ENCODE measurements at places on chromosomes 16 and 17.

DNA sequence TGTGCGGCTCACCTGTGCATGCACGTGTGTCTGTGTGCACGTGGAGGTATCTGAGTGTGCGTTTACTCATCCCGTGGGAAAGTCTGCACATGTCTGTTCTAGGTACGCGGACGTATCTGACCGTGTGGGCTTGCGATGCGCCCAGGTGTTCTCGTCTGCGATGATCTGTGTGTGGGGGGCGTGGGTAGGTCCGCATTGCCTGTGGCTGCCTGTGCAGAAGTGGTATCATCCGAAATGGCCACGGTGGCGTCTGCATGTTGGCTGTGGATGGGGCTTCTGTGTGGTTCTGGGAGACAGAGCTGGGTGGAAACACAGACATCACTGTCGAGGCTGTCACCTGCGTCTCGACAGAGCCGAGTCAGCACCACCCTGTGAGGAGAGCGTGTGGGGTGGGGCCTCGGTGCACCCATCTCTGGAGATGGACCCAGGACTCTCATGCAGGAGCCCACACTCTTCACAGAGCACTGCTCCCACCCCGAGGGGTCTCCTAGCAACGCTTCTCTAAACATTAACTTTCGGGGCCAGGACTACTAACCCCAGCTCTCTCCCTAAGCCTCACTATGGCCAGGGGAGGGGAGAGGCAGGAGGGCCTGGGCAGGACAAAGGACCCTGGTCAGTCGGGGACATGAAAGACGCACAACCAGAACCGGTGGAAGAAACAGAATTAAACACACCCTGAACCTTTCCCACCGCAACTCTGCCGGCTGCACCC lies 8.4 kb downstream of the DPEP1 start:
- no peak for DNase-seq

DNA sequence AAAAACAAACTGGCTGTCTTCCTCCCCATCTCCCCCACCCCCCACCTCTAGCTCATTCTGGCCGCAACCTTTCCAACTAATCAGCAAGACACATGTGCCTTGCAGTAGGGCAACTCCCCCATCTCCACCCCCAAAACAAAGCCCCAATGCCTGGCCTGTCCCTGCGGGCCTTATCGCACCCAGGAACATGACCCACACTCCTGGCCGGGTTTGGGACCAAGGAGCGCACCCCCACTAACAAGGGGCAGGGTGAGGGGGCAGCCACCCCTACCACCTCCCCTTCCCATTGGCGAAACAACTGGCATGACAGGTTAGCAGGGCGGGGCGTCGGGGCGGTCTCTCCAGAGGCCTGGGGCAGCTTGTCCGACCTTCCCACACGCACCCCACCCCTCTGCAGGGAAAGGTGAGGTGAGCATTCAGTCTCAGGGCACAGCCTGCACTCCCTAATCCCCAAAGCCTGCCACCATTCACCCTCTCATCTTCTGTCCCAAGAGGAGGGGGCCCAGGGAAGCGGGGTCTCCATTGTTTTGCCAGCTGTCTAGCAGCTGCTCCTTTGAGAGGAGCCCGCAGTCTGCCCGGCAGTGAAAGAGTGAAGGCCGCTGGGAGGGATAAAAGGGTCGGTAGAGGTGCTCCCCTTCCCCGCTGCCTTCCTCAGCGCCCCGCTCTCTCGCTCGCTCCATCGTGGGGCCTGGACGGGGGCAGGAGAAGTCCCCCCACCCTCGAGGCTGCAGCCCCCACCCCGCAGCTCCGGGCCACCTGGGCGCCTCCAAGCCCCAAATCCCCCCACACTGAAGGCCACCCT lies 765 bp downstream of the MYO18A start:
- DNase-seq: no peak

DNA sequence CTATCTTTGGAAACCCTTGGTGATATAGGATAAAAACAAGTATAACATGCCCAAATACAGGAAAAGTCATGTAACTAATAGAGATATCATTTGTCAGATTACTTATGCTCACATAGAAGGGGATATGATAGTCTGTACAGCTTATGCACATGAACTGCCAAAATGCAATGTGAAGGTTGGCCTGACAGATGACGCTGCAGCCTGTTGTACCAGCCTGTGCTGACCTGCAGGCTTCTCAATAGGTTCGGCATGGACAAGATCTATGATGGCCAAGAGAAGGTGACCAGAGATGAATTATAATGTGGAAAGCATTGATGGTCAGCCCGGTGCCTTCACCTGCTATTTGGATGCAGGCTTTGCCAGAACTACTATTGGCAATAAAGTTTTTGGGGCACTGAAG lies 12.7 kb downstream of the WFIKKN2 start:
- DNase-seq: no peak

GRCh38 chr17:13540546-13540945 lies 61.2 kb downstream of the HS3ST3A1 start:
- no peak for DNase-seq

DNA sequence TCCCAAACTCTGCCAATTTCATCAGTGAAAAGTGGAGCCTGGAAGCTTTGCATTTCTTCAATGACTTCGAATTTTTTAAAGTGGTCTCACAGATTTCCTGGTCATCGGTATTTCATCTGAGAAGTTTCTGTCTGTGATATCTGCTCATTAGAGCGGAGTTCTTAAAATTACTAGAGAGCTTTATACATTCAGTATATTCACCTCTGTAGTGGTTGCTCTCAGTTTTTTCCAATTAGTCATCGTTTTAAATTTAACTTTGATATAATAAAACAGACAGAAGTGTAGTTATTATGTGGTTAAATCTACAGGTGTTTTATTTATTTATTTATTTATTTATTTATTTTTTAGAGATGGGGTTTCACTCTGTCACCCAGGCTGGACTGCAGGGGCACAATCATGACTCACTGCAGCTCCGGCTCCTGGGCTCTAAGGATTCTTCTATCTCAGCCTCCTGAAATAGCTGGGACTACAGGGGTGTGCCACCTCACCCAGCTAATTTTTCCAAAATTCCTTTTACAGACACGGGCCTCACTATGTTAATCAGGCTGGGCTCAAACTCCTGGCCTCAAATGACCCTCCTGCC lies 16.0 kb downstream of the ARHGAP17 start:
- no peak for DNase-seq

DNA sequence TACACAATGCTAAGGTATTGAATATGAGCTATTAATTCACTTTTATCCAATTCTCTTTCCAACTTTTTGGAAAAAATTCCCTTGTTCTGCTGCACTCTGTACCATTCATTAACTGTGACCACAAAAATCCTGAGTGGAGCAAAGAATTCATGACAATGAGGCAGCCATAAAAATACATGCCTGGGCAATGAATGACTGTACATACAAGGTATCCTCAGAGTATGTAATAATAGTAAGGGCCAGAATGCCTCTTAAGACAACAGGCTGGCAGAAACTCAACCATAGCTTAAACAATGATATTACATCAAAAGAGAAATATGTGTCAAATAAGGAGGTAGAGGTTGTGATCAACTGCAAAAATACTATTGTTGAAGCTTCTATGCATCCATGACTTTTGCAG lies 74.7 kb upstream of the CA10 start:
- no peak for DNase-seq

DNA sequence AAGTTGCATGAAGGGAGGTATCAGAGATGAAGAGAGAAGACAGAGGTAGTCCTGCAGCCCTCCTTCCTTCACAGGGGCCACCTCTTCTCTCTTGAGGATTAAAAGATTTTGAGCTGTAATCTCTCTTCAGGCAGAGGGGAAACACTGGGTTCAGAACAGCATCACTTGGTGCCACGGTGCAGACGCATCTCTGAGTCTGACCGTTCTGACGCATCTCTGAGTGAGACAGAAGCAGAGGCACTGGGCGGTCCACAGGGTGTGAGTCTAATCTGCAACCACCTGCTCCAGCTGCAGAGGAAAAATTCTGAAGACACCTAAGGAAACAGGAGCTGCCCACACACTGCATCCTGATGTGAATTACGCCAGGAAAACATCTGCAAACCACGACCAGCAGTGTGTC lies 5.3 kb upstream of the KRT37 start:
- no peak for DNase-seq

DNA sequence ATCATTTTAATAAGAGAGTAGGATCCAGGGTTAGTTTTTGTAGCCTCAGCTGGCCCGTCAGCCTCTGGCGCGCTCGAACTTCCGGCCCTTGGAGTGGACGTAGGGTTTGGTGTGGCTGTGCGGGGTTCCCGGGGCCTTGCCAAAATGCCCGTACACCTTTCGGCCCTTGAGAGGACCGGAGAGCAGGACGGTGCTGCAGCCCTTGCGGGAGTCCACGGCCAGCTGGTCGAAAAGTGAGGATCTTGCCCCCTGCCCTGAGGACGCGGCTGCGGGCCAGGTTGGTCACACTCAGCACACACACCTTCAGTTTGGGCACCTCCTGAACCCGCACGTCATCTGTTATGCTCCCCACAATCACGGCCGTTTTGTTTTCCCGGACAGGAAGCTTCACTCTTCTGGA lies 42.2 kb upstream of the CNTNAP4 start:
- no peak for DNase-seq

All from stimulated activated CD4-positive, alpha-beta T cell treated with anti-CD3 and anti-CD28 coated beads, TNF-alpha, amount 100 ng/mL, for 1 hour (primary cell).